ENCODE measurements at places on chromosomes 12 and 14. TPM values are rescaled to one million over a fixed set of nuclear protein-coding genes. Genes with fewer than 3 reads are reported as not detected.
A peak's percentile ranks its signal among the peaks of the same experiment; 100 is the strongest.

DNA sequence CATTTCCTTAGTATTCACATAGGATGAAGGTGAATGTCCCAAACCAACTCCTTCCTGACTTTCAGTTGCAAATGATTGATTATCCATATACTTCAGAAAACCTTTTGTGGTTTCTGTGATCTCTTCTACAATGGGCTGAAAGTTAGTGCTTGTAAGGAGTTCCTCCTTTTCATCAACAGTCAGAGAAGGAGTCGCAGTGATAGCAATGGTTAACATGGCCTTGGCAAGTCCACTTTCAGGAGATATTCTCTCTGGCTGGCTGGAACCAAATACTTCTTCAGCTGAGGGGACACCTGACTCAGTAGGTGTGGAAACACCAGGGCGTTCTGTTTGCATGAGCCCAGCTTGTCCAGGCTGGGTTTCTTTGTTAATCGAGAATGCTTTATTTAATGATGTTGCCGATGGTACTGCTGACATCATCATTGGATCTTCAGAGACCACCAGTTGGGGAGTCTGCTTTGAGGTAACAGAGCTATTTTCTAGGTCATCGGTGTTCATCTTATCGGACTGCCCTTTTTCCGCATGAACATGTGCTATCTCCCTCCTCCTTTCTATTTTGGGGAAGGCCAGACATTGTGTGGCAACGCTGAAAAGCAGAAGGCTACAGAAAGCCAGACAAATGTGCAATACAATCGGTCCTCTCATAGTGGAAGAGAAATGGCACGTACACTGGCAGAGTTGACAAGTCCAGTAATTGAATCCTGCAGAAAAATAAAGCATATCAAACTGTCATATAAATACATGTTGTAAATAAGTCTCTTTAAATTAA, 13.1 kb downstream of the ARMH4 start:
- no peaks in the 10 kb centered on the region for H3K36me3 ChIP-seq
- H3K4me1 ChIP-seq = no peaks in the 10 kb centered on the region
- H3K4me3 ChIP-seq = no peak overlapping the region
- DNase-seq = no peak
- no peak overlapping the region for H3K27ac ChIP-seq

DNA sequence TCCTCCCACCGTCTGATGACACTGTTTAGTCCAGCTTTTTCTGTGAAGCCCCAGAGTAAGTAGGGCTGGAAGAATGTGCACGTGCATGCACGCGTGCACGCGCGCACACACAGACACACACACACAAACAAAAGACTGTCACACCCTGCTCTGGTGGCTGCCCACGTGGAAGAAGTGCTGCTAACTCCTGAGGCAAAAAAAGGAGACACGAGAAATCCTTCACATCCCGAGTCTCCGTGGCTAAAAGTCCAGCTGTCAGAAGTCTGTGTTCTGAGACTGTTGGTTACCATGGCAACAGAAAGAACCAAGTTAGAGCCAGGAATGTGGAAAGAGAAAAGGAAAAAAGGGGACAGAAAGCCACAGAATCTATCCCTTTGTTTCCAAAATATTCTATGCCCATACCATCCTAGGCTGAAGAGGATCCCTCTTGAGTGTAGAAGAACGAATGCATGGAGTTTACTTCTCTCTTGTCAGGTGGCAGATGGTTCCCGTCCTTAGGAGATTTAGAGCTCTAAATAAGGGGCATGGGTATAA, 1.6 kb upstream of the C12orf71 start:
- H3K27me3 ChIP-seq = no peaks in the 10 kb centered on the region
- DNase-seq = no peak
- H3K4me1 ChIP-seq = no peaks in the 10 kb centered on the region
- no peak overlapping the region for H3K27ac ChIP-seq
- no peak overlapping the region for H3K4me3 ChIP-seq
- no peaks in the 10 kb centered on the region for H3K36me3 ChIP-seq

- no peak for DNase-seq
- H3K27ac ChIP-seq = no peak overlapping the region
- H3K4me3 ChIP-seq = peak overlapping the region; percentile 29
- no peaks in the 10 kb centered on the region for H3K4me1 ChIP-seq
- no peaks in the 10 kb centered on the region for H3K36me3 ChIP-seq
These were observed 837.6 kb downstream of the VRK1 start for GRCh38 chr14:97634751-97635150.

DNA sequence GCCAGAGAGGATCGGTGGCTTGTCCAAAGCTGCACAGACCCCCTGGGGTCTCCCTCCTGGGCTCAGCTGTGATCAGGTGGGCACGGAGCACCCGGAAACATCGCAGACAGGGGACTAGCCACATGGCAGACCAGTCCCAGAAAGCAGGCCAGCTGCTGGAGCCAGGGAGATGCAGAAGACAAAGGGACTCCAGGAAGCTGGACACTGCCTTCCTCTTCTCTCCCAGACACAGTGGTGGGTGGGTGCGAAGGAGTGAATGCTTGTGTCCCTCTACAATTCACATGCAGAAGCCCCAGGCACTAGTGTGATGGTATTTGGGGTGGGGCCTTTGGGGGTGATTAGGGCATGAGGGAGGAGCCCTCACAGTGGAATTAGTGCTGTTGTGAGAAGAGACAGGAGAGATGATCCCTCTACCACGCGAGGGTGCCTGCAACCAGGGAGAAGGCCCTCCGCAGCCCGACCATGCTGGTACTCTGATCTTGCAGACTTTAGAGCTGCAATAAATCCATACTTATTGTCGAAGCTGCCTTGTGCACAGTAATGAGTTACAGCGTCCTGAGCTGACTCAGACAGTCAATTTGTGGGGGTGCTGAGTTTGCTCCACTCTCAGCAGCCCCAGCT, 95.2 kb downstream of the CALM1 start:
- no peaks in the 10 kb centered on the region for H3K4me1 ChIP-seq
- H3K27ac ChIP-seq = no peak overlapping the region
- H3K36me3 ChIP-seq = no peaks in the 10 kb centered on the region
- no peaks in the 10 kb centered on the region for H3K27me3 ChIP-seq
- no peak for DNase-seq

GRCh38 chr12:77992760-77993159, 162.1 kb downstream of the NAV3 start:
- no peaks in the 10 kb centered on the region for H3K4me1 ChIP-seq
- H3K36me3 ChIP-seq = no peaks in the 10 kb centered on the region
- H3K4me3 ChIP-seq = no peak overlapping the region
- no peak for DNase-seq
- H3K27ac ChIP-seq = no peak overlapping the region

GRCh38 chr12:49748306-49748705, 6.9 kb downstream of the TMBIM6 start:
- no peak for DNase-seq
- peaks cover 28% of the 10 kb centered on the region for H3K4me1 ChIP-seq
- H3K27ac ChIP-seq = no peak overlapping the region
- H3K4me3 ChIP-seq = no peak overlapping the region

- H3K36me3 ChIP-seq = no peaks in the 10 kb centered on the region
- no peaks in the 10 kb centered on the region for H3K27me3 ChIP-seq
- no peak for DNase-seq
- no peak overlapping the region for H3K4me3 ChIP-seq
These were observed 44.8 kb downstream of the PLXNC1 start for GRCh38 chr12:94193168-94193567.

NKX2-1 gene
- total RNA-seq = 0.13 TPM

DHRS2 gene
- total RNA-seq = 1.0 TPM

LRRK2 gene
- total RNA-seq = 0.13 TPM
